ENCODE measurements at places on chromosomes 5 and 9.

GRCh38 chr5:179326122-179326927, 18.9 kb downstream of the ADAMTS2 start:
- no peak for DNase-seq

- DNase-seq: no peak
Observed at GRCh38 chr5:14394365-14394764, 187.2 kb upstream of the OTULINL start.

- no peak for DNase-seq
Observed at GRCh38 chr9:115531410-115532125, 413.6 kb upstream of the TNC start.

- no peak for DNase-seq
Observed at GRCh38 chr9:34997379-34997781, 7.8 kb downstream of the DNAJB5 start.

- DNase-seq: no peak
Observed at GRCh38 chr9:14075218-14075617, 238.7 kb downstream of the NFIB start.

DNA sequence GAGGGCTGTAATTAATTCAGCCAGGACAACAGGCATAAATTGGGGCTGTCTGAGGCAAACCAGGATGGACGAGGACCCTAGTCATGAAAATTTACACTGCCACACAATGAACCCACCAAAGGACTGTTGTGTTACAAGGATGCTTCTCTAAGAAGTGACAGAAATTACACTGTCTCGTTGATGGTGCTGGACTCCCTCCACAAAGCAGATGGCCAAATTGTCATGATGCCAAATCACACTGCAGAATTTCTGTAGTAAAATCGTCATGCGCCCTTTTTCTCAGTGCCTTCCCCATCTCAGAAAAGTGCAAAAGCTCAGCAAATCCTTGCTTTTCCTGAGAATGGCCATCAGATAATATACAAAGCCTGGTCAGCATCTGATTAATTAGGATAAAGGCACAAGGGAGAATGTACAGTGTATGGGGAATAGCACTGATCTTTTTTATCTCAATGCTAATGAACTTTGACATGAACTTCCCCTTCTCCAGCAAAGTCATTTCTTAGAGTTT, 545.8 kb downstream of the CSNK1G3 start:
- DNase-seq: no peak

GRCh38 chr5:174523311-174524071, 200.9 kb upstream of the MSX2 start:
- no peak for DNase-seq

GRCh38 chr5:36815871-36816270, 60.7 kb upstream of the NIPBL start:
- DNase-seq: no peak

DNA sequence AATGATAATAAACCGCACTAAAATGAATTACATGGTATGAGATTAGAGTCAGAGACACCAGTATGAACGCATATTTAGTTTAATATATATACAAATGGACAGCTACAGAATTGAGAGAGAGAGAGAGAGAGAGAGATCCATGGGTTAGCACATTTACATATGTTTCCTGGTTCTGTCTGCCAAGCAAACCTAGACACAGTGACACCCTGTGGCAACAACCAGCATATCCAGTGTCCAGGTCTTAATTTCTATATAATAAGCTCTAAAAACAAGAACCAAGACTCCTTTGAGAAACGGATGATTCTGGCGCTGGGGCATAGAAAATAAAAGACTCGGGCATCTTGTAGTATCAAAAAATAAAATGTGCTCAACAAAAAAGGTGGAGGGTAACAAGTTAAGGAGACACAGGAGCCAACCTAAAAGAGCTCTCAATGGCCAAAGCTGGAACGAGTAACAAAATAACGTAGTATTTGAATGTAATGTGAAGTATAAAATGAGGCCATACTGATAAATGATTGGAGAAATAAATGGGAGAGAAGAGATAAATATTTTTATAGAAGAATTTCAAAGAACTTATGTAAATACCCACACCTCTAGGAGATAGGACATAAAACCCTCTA, 84.5 kb downstream of the RFX3 start:
- DNase-seq: no peak

- no peak for DNase-seq
Observed at GRCh38 chr5:173819521-173819920, 68.6 kb upstream of the CPEB4 start.

DNA sequence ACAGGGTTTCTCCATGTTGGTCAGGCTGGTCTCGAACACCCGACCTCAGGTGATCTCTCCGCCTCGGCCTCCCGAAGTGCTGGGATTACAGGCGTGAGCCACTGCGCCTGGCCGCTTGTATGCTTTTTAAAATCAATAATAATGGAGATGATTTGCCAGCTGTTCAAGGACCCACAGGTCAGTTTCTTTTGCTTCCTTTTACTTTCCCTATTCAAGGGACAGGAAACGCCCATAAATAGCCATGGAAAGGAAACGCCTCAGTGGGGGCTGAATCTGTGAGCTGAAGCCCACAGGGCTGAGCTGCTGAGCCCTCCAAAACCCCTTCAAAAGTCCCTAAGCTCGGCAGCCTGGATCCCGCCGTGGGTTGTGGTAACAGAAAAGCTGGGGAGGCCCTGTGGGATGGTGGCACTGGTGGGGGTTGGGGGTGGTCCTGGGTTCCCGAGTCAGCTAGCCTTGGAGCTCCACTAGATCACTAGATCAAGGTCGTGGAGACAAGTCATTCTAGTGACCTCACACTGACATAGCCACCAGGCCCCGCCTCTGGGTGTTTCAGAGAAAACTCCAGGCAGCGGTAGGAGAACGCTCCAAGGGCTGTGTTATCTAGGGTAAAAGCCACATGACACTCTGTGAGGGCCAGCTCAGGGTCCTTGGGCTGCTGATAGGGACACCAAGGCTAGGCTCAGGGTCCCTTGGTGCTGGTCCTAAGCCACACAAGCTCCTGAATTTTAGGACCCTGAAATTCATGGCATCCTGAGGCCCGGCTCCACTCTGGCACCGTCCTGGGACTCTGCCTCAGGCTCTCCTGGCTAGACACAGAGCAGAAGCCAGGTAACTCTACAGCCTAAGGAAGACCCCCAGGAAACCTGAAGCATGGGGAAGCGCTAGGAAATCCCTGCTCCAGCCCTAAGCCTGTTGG, 18.0 kb upstream of the DUSP1 start:
- DNase-seq: no peak

DNA sequence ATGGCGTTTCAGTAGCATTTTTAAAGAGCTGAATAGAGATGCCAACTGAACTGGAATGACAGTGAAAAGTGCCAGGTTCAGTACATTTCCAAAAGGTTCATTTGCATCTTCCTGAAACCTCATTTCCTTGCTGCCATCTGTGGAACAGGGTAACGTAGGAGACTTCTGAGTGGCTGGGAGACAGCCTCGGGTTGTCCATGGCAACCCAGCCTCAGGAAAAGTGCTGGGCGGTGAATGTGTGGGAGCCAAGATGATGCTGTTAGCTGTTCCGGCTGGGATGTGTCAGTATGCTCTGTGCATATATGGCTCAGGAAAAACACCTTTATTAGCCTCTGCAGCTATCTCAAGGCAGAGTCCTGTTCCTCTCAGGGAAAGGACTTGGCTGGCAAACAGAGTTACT, 87.5 kb downstream of the KLHL3 start:
- DNase-seq: no peak

GRCh38 chr5:68843624-68844364, 250.0 kb upstream of the SLC30A5 start:
- DNase-seq: no peak

DNA sequence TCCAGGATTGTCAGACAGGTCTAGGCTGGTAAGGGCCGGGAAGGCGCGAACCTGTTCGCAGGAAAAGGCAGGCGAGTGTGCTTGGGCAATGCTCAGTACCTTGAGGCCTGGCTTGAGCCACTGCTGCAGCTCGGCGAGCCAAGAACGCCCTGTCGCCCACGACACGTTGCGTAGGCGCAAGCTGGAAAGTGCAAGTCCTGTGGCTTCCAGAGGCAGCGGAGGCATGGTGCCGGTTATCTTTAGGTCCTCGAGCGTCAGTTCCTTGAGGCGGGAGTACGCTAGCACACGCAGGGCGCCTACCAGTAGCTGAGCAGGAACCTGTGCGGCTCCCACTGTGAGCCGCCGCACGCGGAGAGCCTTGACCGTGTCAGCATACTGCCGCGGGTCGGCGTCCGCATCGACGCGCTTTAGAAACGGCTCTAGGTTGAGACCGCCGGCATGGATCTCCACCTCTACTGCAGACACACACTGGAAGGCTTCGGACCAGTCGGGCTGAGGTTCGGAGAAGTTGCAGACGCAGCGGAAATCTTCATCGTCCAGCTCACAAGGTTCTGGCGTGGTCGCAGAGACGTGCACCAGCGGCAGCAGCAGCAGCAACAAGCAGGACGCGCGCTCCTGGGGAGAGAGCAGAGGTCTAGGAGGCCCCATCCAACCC, 482 bp downstream of the CD14 start:
- DNase-seq: peak; percentile 73

GRCh38 chr5:27308153-27308552, 269.8 kb upstream of the CDH9 start:
- no peak for DNase-seq

GRCh38 chr9:21875893-21876292, 73.5 kb downstream of the MTAP start:
- no peak for DNase-seq

- DNase-seq: no peak
Observed at GRCh38 chr5:180744253-180744652, 4.4 kb upstream of the OR2Y1 start.

DNA sequence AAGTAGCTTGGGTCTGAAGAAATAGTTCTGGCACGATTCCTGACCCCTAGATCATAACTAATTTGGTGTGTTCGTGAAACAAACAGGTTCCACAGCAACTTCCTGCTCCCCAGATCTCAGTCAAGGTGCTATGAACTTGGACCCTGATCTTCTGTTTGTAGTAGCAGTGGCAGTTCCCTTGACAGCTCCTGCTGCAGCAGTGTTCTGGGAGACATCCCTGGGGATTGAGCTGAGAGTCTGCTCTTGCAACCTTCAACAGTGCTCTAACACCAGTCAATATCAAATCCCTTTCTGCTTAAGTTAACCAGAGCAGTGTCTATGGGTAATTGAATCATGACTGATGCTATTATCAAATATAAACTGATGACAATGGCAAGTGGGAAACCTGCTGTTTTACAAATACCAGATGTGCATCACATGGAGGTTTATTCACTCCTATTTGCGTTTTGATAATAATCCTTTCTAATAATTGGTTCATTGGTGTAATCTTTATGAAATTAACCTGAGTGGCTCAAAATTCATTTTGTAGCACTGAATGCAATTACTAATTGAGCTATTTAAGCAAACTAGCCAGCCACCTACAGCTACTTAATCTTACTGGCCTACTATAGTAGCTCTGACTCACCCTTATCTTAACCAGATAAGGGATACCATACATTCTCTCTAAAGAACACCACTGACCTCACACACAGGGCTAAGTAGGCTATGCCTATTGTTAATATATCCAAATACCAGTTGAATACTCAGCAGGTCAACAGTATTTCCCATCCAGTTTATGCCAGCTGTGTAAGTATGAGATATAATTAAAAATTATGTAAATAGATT, 21.9 kb downstream of the KDM4C start:
- no peak for DNase-seq

DNA sequence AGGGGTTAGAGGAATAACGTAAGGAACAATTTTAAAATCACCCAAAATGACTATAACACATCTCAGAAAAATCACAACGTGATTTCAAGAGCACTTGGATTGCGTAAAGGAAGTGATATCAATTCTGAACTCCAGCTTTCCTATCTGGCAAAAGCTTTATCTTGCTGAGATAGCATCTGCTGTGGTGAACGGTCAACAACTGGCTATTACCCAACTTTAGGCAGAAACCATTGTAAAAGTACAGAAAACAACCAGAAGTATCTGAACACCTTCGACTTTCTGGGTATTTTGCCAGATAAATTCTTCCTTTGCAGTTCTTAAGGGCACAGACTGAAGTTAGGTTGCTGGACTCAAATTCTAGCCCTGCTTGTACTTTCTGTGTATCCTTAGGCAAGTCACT, 9.2 kb downstream of the ABLIM3 start:
- DNase-seq: no peak

DNA sequence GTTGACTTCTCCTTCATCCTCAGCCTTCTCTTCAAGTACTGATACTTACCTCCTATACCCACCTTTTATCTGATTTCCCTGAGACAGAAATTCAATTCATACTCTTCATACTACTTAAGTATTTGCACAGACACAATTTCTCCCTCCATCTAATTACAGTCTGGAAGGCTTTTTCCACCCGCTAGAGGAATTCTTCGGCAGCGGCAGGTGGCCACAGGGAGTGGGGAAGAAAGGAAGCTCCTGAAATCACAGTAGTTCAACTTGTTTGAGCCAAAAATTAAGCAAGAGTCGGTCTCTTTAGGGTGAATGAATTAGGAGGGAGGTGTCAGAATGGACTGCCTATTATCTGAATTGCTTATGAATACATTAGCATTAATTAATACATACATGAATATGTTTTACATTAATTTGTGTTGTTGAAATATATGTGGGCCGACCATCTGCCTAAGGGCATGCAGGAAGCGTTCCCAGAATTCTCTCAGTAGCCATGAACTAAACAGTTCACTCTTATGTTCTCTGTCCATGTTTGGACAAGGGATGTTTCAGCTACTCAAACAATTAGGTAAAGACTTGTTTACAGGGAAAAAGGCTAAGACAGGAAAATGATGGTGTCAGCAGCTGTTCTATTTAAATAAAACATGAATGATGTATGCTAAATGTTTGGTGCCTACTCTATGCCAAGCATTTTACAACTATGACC, 101.4 kb upstream of the SMARCA2 start:
- DNase-seq: no peak

DNA sequence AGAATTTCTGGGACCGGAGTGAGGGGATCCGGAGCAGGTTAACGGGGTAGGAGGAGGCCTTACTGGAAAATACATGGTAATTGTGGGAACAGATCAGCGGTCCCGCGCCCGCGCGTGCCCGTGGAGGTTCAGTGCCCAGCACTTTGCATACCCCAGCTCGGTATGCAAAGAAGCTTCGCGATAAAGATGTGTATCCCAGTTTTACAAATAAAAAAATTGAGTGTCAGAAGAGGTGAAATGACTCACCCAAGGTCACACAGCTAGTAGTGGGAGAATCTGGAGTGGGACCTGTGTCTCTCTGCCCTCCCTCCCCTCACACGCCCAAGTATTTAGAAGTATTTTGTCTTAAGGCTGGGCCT, 967 bp downstream of the NEURL1B start:
- no peak for DNase-seq

- no peak for DNase-seq
Observed at GRCh38 chr5:89036704-89037489, 153.9 kb upstream of the MEF2C start.

GRCh38 chr9:19498015-19498414, 89.2 kb downstream of the ACER2 start:
- no peak for DNase-seq

GRCh38 chr9:6917162-6917561, 159.4 kb downstream of the KDM4C start:
- no peak for DNase-seq

DNA sequence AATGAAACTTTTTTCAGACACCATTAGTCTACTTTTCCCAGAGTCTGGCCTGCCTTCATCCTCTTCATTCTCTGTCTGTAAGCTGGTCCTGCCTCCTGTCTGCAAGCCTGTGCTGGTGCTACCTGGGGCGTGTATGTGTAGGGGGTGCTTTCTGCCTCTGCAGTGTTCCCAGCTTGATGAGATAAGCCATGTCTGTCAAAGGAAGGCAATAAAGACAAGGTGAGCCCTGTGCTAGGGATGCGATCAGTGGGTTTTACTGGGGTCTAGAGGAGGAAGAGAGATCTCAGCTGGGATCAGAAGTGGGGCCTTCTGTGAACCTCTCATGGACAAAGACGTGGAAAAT, 78.0 kb upstream of the TGFBR1 start:
- DNase-seq: no peak

Data from stimulated activated effector memory CD8-positive, alpha-beta T cell treated with anti-CD3 and anti-CD28 coated beads, Interleukin-12 subunit alpha, Interleukin-12 subunit beta, amount 100 ng/mL, for 72 hours (primary cell).